ENCODE measurements at places on chromosomes 3 and 15.

GRCh38 chr15:42094512-42094963 lies at the start of gene PLA2G4D:
PLA2G4D (minus strand) TSS chr15:42094562; CDS start chr15:42094459, 103 bp downstream.
- DNase-seq, result peak; percentile 47

DNA sequence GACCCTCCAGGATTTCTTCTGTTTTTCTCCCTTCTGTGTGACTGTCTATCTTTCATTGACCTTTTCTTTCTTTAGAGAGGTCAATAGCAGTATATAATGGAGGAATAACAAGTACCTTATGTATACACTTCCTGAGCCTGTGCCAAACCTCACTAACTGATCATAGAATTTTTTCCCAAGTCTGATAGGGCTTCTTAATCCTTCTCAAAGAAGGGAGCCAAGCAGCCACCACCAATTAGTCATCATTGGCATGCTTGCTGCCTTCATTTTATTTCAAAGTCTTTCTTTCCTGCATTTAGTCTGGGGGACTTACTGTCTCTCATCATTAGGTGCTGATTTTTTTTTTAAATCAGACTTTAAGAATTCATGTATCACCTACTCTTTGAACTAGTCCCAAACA lies 327.0 kb downstream of the FEZF2 start:
- DNase-seq, result no peak

GRCh38 chr15:101781928-101782327 lies 21.4 kb upstream of the OR4F6 start:
- DNase-seq, result no peak

DNA sequence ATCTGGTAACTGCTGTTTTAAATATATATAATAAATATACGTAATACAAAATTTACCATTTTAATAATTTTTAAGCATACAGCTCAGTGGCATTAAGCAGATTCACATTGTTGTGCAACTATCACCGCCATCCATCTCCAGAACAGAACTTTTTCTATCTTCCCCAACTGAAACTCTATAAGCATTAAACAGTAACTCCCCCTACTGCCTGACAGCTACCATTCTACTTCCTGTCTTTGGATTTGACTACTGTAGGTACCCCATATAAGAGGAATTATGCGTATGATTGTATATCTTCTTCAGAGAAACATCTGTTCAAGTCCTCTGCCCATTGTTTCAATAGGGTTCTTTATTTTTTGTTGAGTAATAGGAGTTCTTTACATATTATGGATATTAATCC lies 36.8 kb downstream of the EID1 start:
- DNase-seq, result no peak

DNA sequence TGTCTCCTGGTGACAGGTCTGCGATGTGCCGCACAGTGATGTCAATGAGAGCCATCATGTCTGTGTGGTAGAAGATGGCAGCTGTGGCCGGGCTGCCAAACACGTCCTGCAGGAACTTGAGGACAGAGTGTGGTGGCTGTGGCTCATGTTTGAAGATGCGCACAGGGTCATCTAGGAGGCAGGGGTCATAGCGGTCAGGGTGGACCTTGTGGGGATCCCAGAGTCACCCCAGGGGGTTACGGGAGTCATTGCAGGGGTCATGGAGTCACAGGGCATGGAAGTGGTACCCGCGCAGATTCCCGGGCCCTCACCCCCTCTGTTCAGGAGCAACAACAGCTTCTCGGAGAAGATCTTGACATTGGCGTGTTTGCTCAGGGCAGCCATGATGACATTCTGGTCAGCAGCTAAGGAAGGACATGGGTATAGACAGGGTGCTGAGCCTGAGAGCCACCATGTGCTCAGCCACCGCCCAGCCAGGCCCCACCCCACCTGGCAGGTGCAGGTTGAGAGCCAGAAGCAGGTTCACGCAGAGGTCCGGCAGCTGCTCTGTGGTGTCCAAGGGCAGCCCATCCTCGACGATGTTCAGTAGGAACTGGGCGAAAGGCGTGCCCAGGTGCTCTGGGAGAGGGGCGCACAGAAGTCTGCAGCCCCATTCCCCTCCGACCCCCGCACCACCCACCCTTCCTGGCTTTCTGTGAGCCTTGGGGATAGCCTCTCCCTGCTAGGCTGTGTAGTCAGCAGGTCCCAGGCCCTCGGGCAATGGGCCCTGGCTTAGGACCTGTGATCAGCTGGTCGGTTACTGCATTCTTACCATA lies 6.9 kb downstream of the NCKIPSD start:
- DNase-seq, result no peak

DNA sequence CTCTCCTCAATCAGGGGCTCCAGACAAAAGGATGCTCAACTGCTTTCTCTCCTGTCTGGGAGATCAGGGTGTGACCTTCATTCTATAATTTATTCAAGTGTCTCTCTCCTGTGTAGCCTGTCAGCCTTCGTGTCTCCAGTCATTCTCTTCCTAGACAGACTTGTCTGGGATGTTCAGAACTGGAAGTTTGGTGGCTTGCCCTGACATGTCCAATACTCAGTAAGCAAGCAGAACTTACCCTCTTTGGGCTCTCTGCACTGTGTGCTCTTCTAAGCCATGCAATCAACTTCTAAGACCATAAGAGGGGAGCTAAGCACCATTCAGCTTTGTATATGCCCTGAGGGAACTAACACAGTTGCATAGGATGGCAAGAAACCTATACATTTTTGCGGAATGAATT lies 14.1 kb downstream of the ACKR2 start:
- no peak for DNase-seq

DNA sequence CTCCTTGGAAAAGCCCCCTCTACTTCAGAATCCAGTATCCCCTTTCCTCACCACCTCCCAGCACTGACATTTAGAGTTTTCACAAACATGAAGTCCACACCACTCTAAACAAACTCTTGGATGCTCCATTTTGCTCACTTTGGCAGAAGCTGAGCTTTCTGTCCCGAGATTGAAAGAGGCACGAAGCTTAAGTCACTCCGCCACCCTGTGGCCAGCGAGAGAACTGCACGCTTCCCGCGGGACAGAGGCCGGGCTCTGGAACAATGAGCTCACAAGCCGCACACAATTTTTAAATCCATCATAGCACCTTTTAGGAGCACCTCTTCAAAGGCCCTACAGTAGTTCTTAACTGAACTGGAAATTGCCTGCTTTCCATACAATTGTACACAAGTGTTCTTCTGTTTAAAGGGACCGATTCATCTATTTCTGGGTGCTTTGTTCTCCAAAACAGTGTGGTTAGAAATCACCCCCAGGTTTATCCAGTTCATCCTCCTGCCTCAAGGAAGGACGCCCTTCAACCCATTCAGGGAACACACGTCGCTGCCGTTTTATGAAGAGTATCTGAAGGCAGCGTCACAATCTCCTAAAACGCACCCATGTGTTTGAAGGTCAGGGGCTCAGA lies 226.1 kb downstream of the VPS13C start:
- DNase-seq, result peak; percentile 21

DNA sequence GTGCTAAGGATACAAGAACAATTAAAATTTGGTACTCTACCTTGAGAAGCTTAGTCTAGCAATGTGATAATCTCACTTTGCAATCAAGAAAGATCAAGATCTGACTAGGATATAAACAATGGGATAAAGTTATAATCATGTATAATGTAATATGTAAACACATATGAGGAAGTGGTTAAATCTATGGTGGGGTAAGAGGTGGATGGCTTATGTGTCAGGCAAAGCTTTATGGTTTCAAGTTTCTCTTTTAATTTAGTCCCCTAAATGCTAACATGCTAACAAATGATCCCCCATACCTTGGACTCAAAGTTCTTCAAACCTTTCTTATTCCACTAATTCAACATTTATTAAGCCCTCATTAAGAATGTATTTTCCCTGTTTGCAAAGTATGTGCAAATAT lies 2.5 kb downstream of the RSL24D1 start:
- no peak for DNase-seq

DNA sequence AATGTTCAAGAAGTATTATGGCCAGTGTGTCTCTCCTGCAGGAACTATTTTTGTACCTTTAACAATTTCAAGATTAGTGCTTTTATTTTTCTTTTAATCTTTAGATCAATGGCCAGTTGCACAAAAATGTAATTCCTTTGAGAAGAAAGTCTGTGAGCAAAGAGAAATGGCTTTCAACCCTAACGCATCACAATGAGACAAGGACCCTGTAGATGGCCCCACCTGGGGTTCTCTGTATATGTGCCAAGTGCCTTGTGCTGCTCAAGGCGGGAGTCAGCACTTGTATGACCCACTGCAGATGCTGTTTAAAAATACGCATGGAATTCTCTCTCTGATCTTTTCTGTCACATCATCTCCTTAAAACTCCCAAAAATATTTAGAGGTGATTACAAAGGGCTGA lies 453.4 kb downstream of the OCA2 start:
- no peak for DNase-seq

- DNase-seq, result no peak
Measured at GRCh38 chr3:168952551-168952950, 711.0 kb downstream of the MECOM start.

GRCh38 chr3:197615430-197615829 lies 59.7 kb upstream of the BDH1 start:
- DNase-seq, result no peak

GRCh38 chr3:127549826-127550467 lies 40.6 kb downstream of the TPRA1 start:
- DNase-seq, result no peak

- DNase-seq, result peak; percentile 50
Measured at GRCh38 chr15:66850078-66850991, 148.3 kb downstream of the SMAD6 start.

- DNase-seq, result peak; percentile 34
Measured at GRCh38 chr3:192422997-192423342, 304.4 kb downstream of the FGF12 start.

DNA sequence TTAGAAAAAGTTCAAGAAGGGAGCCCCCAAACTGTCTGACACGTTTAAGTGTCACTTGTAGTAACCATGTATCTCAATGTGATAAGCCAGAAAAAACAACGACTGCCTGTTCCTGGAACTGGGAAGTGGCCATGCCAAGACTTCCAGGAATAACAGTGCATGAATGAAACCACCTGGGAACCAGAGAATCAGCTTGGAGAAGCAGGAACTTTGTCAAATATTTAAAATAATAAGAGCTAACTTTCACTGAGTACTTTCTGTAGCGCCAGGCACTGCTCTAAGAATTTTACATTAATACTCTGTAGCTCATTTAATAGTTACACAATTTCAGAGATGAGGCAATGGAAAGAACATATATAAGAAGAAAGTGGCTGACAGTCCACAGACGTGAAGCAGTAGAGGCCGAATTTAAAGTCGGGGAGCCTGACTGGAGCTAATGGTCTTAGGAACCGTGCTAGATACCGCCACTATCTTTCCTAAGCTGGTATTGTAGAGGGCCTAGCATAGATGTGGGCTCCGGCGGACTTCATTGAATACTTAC lies 876 bp downstream of the PLSCR1 start:
- DNase-seq, result no peak

DNA sequence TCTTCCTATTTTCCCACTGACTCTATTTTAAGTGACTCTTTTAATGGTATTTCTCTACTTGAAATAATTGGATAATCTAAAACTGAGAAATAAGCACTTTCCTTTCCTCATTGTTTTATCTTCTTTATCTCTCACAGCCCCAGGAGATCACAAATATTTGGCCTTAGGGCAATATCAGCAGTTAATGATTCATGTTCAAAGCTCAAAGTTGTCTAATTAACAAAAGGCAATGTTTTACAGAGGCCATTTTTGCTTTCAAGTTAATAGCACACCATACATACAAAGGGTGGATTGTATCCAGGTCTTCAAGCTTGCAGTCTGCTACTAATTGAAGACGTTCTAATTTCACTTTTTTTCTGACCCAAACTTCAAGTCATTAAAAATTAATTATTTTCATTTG lies 120.1 kb downstream of the LRRN1 start:
- no peak for DNase-seq

DNA sequence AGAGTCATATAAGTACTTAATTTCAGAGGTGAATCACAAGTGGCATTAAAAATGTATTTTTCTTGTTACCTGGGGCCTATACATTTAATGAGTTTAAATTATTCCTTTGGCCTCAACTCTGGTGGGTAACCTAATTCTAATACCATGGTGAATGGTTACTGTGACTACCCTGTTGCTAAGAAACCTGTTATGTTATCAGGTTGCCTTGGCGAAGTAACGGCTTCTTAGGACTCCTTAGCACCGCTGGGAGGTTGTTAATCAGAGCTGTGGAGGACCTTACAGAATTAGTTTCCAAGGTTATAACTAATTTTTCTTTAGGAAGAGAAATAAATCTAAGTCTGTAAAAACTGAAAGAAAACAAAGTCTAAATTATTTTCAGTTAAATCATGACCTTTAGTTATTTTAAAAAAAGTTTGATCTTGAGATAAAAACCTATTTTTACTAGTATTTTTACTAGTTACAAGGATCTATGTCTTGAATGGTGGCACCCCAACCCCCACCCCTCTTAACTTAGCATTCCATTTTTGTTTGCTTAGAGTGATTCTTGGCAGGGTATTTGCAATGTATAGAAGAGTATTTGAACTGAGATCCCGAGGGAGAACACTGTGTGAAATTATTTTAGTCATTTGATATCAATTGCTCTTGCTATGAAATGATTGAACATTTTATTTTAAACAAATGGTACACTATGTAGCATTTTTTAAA lies 155.5 kb downstream of the FNDC3B start:
- peak; percentile 59 for DNase-seq

GRCh38 chr3:175571096-175571495 lies 712.0 kb downstream of the NAALADL2 start:
- DNase-seq, result no peak

- DNase-seq, result no peak
Measured at GRCh38 chr3:190073264-190074008, 47.3 kb downstream of the P3H2 start.

DNA sequence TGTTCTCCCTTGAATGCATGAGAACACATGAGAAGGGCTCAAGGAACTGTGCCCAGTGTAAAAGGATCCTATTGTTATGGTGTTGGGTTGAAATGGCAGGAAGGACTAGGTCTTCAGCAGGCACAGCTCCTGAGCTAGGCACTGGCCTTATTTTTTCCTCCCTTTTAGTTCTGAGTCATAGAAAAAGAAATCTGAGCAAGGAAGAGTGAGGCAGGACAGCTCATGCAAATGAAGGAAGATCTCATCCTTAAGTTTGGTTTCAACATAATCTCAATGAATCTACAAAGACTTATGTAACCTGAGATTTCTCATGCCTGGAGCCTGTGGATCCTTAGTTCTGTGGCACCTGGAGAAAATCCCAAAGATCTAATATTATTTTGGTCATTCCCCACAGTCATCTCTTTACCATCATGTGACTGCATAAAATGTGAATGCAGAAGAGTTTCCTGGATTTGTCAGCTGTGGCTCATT lies 188.6 kb upstream of the TBL1XR1 start:
- no peak for DNase-seq

GRCh38 chr15:68610825-68611224 lies 32.0 kb downstream of the CORO2B start:
- DNase-seq, result no peak

- no peak for DNase-seq
Measured at GRCh38 chr15:34241376-34242330, 16.8 kb downstream of the EMC4 start.

GRCh38 chr3:181484026-181484425 lies 227.7 kb upstream of the SOX2 start:
- DNase-seq, result no peak

GRCh38 chr3:55330355-55330754 lies 156.8 kb downstream of the WNT5A start:
- DNase-seq, result no peak

- DNase-seq, result peak; percentile 89
Measured at GRCh38 chr3:195893516-195893915, 14.8 kb downstream of the TNK2 start.
